ENCODE measurements at places on chromosomes 4 and X.

- DNase-seq, result no peak
These were observed 118.8 kb downstream of the SMIM20 start for GRCh38 chr4:26032630-26033317.

DNA sequence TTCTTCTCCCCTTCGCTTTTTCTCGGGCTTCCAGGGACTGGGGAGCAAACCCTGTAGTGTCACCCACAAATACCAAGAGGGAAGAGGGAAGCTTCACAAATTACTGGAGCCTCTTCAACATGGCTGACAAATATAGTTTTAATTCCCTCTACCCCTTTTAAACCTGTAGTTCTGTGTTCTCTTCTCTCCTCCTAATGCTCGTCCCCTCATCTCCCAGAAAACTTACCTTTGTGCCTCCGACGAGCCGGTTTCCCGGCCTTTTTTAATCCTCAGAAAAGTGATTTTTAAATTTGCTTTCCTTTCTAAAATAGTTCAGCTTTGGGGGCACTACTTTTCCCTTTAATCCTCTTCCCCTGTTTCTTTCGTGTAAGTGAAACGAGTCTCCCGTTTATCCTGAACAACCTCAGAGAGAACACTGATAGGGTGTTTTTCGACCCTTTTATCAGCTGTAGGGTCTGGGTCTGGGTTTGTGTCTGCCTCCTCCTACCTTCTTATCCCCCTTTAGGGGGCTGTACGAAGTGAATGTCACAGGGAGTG lies 408 bp downstream of the TET2 start:
- no peak for DNase-seq

DNA sequence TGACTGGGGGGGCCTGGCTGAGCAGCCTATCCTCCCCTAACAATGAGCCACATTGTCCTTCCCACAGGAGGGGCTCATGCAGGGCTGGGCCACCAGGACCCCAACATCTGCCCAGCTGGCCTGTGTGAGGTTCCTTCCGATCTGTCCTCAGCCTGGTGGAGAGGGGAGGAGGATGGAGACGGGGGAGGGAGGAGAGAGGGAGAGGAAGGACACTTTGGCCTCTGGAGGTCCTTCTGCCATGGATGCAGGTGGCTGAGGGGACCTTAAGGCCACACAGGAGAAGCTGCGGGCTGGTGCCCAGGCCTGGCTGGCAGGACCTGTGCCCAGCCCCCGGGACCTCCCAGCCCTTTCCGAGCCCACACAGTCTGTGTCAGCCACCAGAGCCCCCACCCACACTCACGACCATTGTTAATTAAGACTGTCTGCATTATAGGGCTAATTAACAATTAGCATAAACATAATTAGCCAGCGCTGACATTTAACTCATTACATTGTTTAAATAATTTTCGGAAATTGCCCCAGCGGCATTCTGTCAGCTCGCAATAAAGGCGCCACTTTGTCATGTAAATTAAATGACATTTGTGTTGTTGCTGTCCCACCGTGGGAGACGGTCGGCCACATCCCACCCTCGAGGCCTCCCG lies 53.0 kb upstream of the NKX1-1 start:
- DNase-seq, result no peak

GRCh38 chrX:38607976-38608375 lies 46.6 kb downstream of the TSPAN7 start:
- DNase-seq, result no peak

- DNase-seq, result no peak
These were observed 57.2 kb upstream of the CXorf66 start for GRCh38 chrX:140022482-140022881.

DNA sequence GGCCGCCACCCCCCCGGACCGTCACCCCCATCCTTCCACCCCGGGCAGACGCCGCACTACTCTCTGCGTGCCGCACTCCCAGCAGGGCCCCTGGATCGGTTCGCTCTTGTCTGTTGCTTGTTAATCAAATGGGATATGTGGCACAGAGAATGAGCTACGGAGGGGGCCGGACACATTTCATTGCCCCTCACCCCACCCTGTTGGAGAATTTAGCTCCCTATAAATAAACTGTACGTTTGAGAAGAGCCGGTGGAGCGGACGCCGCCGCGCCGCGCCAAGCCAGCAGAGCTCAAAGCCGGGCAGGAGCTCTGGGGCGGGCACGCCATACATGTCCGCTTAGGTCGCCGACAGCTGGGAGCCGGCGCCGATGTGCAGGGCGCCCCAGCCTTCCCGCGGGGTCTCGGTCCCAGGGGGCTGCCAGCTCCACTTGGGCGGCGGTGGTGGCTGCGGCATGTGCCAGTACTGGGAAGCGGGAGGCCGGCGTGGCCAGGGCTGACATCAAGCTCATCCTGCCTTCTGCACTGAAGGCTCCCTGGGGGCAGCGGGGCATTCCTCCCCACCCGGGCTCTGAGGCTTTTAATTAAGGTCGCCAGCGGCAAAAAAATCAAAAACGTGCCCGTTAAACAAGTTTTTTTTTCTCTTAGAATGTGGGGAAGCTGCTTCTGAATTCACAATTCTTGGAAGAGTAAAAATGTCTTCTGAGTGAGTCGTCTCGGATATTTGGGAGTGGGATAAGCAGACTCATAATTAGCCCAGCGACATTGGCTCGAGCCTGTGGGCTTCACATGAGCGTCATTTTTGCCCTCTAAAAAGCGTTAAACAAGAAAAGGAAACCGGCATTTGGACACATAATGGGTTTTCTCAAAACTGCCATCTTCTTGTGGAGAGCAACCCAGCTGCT lies 1.1 kb upstream of the PCDH19 start:
- no peak for DNase-seq

- peak; percentile 49 for DNase-seq
These were observed 499 bp downstream of the CYP2U1 start for GRCh38 chr4:107931775-107932321.

GRCh38 chrX:51802917-51803688 lies 59.9 kb downstream of the GSPT2 start:
- no peak for DNase-seq

- no peak for DNase-seq
These were observed 166.6 kb downstream of the DKK2 start for GRCh38 chr4:106869551-106869950.

- DNase-seq, result no peak
These were observed 16.9 kb upstream of the WAS start for GRCh38 chrX:48666649-48667048.

- no peak for DNase-seq
These were observed 21.4 kb upstream of the PPP2R2C start for GRCh38 chr4:6493658-6494304.

DNA sequence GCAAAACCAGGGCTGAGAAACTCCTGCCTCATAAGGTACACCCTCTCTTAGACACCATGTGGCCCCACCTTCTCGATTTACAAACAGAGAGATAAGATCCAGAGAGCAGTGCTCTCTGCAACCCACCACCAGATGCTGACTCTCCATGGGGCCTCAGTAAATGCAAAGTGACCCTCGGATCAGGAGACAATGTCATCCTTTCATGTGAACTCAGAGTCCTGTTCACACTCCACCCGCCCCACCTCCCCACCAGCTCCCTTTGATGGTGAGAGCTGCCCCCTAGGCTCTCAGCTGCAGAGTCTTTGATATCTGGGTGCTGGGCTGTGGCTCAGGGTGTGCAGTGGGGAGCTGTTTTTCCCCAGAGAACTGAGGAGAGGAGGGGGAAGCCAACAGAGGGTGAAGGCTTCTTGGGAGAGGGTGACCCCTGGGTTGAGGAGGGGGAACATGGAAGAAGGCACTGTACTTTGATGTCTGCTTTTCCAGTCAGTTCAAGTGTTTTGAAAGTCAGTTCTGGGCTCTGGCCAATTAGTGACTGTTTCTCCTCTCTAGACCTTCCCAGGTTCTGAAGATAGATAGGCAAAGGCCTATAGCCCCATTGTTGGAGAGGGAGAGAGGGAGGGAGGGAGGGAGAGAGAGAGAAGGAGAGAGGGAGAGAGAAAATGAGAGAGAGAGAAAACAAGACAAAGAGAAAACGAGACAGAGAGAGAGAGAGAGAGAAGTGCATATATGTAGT lies 88.2 kb downstream of the SCD5 start:
- no peak for DNase-seq

- DNase-seq, result no peak
These were observed 129.3 kb upstream of the FAM9B start for GRCh38 chrX:9163214-9163709.

DNA sequence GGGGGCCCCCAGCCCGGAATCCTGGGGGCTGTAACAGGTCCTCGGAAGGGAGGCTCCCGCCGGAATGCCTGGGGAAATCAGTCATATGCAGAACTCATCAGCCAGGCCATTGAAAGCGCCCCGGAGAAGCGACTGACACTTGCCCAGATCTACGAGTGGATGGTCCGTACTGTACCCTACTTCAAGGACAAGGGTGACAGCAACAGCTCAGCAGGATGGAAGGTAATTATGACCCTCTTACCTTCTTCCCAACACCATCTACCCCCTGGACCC lies 1.0 kb downstream of the FOXO4 start:
- no peak for DNase-seq

Measured in hypothalamus (tissue), 51 donors.